ENCODE measurements at places on chromosomes 16 and 17. TPM values are rescaled to one million over a fixed set of nuclear protein-coding genes. Genes with fewer than 3 reads are reported as not detected.

The PRAC1 gene
- not detected for polyA plus RNA-seq

The SSTR5 gene
- 0.29 TPM for polyA plus RNA-seq

The PYDC1 gene
- polyA plus RNA-seq: not detected

The RASL10B gene
- polyA plus RNA-seq: 12.6 TPM

- no peak for DNase-seq
Measured at GRCh38 chr16:55325080-55325447, 1.1 kb downstream of the IRX6 start.

- no peak for DNase-seq
Measured at GRCh38 chr16:70553645-70554044, 30.0 kb downstream of the SF3B3 start.

DNA sequence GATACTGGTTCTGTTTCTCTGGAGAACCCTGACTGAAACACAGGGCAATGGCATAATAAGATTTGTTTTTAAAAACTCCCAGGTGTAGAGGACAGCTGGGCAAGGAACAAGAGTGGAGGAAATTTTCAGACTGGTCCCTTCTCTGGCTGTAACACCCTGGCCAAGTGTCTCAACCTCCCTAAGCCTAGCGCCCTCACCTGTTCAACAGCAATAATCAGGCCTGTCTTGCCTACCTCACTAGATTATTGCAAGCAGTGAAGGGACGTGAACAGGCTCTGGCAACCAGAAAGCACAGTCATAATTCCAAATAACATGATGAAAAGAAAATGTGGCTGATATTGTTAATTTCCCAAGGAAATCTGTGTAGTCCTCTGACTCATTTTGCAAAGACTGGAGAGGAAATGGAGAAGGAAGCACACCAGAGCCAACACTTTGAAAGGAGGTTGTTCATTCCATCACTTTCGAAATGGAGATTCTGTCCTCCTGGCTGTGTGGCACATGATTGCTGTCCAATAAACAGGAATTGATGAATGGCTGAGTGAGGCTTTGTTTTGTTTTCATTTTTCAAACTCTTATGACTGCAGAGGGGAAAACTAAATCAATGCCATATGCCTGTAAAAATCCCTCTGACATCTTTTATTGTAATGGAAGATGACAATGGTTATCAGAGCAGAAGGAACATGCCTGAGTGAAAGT, 87.5 kb upstream of the HLF start:
- no peak for DNase-seq

- DNase-seq: no peak
Measured at GRCh38 chr17:51479303-51479702, 219.0 kb downstream of the UTP18 start.

DNA sequence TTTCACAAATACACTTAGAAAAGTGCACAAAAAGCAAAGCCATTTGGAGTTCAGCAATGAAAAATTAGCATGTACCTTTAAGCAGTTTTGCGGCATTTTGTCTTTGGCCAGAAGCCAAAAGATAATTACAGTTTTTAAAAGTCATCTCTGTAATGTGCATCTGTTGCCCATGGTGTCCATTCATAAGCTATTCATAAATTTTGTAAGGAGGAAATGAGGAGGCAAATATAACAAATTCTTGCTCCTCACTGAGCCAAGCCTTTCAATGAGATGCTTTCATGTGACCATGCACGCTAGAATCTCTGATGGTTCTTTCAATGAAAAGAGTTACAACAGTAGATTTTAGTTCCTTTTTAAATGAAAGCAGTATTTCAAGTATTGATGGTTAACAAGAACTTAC, 247.1 kb upstream of the MON1B start:
- DNase-seq: no peak

GRCh38 chr16:89431158-89431584, 59.2 kb downstream of the ANKRD11 start:
- no peak for DNase-seq

DNA sequence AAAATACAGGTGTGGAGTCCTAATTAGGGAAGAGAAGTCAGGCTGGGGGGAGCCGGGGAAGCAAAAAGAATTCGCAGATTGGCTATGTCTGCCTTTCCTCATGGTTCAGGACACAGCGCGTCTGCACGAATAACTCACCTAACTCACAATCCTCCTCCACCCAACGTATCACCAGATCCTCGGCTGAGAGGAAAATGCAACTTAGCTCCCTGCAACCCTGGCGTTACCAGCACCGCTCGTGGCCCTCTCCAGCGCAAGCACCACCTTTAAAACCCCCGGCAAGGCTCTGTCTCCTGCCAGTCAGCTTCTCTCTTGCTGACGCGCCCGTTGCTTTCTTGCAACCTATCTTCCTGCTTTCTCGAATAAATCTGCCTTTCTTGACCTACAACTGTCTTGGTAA, 49.8 kb upstream of the METRNL start:
- no peak for DNase-seq

- DNase-seq: no peak
Measured at GRCh38 chr17:70653850-70654249, 484.5 kb downstream of the KCNJ2 start.

GRCh38 chr16:80250381-80250780, 290.4 kb upstream of the DYNLRB2 start:
- no peak for DNase-seq

GRCh38 chr16:12447556-12447955, 356.1 kb downstream of the CPPED1 start:
- no peak for DNase-seq

GRCh38 chr17:79655672-79656290, 44.9 kb upstream of the RBFOX3 start:
- no peak for DNase-seq

- no peak for DNase-seq
Measured at GRCh38 chr16:178668-179015, 1.6 kb upstream of the HBQ1 start.

- peak; percentile 61 for DNase-seq
Measured at GRCh38 chr16:66751303-66751991, at the start of gene DYNC1LI2. Gene DYNC1LI2 (minus strand): TSS chr16:66751609. CDS start chr16:66751591, 18 bp downstream.
